ENCODE measurements at places on chromosomes 11 and 22. TPM values are rescaled to one million over a fixed set of nuclear protein-coding genes. Genes with fewer than 3 reads are reported as not detected.

GRCh38 chr11:66542362-66542761 is 3.5 kb downstream of the ZDHHC24 start:
- DNase-seq = no peak

- DNase-seq = no peak
Observed at GRCh38 chr11:115222863-115223530, 281.2 kb downstream of the CADM1 start.

DNA sequence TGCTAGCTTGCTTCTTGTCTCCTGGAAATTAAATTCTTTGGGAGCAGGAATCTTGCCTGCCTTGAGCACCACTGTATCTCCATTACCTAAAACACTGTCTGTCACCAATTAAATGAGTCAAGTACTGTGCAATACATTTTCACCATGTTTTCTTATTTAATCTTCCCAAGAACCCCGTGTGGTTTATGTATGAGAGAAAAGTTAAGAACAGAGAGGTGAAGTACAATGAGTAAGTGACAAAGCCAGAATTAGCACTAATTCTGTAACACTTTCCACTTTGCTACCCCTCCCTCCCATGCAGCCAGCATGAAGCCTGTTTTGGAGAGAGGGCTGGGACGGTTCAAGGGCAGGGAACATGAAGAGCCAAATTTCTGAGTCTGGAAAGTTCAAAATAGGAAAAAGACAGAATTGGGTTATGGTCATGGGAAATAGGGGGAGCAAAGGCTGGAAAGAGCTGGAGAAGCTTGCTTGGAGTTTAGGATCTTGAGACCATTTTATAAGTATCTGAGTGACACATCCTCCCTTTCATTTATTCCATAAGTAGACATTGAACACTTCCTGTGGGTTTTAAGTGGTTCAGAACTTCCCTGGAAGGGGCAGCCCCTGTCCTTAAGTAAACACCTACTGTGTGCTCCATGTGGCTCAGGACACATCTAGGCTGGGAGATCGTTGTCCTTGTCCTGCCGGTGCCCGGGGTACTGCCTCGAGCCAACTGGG is 60.5 kb upstream of the CHST1 start:
- no peak for DNase-seq

- no peak for DNase-seq
Observed at GRCh38 chr11:89612096-89612495, 98.0 kb upstream of the TRIM77 start.

DDX6 gene
- total RNA-seq = 77.6 TPM

All from psoas muscle (tissue), 8 donors.